ENCODE measurements at places on chromosomes 1 and 21. TPM values are rescaled to one million over a fixed set of nuclear protein-coding genes. Genes with fewer than 3 reads are reported as not detected.
A peak's percentile ranks its signal among the peaks of the same experiment; 100 is the strongest.

The GJB3 gene
- not detected for polyA plus RNA-seq

The TSSK3 gene
- 0.33 TPM for polyA plus RNA-seq

The MIXL1 gene
- polyA plus RNA-seq: 0.21 TPM

The ATP1A4 gene
- polyA plus RNA-seq: not detected

The S100A13 gene
- 310 TPM for polyA plus RNA-seq

The LCE1E gene
- polyA plus RNA-seq: not detected

DNA sequence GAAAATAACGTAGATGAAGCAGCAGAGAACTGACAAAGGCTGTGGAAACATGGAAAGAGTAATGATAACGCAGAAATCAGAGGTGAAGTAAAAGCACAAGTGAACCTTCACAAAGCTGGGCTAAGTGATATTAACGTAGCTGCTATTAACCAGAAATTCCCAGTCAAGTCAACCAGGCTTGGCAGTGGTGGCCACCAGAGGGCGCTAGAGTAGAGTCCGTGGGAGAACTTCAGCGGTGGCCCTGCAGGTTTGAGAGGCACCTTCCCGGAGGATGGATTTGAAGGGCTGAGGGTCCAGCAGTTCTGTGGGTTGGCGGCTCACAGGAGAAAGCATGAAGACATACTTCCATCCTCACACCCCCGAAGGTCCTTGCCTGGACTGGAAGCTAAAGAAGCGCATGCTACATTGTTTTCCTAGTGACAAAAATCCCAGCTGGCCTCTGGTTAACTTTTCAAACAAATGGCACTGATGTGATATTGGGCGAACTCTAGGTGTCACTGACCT, 81.7 kb upstream of the ZNF648 start:
- DNase-seq: peak; percentile 51

DNA sequence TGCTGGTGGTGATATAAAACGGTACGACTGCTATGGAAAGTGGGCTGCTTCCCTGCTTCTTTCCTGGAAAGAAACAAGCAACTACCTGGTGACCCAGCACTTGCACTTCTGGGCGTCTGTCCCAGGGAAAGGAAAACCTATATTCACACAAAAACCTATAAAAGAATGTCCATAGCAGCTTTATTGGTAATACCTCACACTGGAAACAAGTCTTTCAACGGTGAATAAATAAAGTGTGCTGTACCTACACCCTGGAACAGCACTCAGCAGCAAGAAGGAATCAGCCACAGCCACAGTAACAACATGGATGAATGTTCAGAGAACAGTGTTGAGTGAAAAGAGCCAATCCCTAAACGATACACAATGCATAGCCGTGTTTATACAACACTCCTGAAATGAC, 19.9 kb downstream of the SLC19A1 start:
- no peak for DNase-seq

GRCh38 chr21:46036696-46037330, 55.2 kb downstream of the COL6A1 start:
- no peak for DNase-seq

DNA sequence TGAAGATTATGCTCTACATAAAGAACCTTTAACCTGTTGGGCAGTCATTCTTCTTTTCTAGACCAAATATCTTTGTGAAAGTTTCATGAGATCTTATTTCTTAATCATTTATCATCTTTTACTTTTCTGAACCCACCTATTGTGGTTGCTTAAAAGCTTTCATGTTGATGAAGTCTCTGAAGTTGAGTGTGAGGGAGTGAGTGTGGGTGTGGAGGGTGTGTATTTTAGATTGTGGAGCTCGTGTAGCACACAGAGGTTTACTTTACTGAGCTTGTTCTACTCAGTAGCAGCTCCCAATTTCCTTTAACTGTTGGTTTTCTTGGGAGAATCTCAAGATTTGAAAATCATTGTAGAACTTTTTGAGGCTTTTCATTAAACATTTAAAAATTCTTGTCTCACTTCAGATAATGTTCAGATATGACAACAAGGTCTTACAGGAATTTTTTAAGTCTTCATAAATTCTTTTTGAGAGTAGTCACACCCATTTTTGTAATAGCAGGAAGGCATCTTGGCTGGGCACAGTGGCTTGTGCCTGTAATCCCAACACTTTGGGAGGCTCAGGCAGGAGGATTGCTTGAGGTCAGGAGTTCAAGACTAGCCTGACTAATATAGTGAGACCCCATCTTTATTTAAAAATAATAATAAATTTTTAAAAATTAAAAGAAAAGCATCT, 17.0 kb downstream of the SRRM1 start:
- DNase-seq: no peak

- peak; percentile 51 for DNase-seq
Measured at GRCh38 chr1:28208818-28209441, 23.9 kb downstream of the DNAJC8 start.

- no peak for DNase-seq
Measured at GRCh38 chr1:221963742-221964141, 221.9 kb upstream of the DUSP10 start.

DNA sequence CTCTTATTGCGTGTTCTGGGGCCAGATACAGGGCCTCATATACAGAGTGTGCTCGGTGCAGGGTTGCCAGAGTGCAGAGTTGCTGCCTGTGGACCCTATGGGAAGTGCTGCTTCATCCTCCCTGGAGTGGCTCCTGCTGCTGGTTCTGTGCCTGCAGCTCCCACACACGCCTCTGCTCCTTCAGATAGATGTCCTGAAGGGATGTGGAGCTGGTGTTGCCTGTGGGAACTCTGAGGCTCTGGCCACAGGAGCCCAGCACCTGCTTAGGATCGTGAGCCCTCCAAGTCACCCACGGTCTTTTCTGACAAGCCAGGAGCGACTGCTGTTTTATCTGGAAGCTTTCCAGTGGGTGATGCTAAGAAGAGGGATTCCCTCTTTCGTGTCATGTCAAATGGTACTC, 120.5 kb downstream of the CAMTA1 start:
- DNase-seq: no peak

DNA sequence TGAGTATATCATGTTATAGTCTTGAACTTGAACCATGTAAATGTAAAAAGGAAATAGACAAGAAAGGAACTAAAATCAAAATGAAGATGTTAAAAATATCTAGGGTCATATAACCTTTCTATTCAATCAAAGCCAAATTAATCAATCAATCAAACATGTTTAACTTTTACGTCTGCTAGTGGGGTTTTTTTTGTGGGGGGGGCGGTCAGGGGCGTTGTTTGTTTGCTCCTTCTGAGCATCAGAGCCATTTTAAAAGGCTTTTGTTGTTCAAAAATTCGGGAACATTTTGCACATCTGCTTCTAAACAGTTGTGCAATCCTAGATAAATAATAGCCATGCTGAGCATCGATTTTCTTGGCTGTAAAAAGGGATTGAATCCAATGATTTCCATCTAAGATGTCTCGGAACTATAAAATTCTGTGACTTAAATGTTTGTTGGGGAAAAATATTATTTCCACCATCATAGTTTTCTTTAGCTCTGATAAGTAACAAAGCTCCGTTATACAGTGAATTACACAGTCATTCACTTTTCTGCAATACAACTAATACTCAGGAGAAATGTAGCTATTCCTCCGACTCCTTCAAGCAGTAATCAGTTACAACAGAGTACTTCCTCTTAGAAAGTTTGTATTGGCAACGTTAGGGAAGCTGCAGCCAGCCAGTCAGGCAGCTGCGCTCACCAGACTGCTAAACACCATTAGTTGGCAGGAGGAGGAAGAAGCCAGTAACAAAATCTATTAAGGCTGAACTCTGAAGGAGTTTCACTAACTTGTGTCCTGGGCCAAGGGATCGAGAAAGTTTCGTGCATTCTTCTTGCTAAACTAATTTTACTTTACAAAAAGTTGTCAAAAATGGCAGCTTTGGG, 2.2 kb downstream of the SPATA6 start:
- DNase-seq: no peak

- DNase-seq: no peak
Measured at GRCh38 chr21:32537569-32537881, 47.8 kb downstream of the TCP10L start.

GRCh38 chr1:219171192-219171935, 2.3 kb upstream of the LYPLAL1 start:
- no peak for DNase-seq

DNA sequence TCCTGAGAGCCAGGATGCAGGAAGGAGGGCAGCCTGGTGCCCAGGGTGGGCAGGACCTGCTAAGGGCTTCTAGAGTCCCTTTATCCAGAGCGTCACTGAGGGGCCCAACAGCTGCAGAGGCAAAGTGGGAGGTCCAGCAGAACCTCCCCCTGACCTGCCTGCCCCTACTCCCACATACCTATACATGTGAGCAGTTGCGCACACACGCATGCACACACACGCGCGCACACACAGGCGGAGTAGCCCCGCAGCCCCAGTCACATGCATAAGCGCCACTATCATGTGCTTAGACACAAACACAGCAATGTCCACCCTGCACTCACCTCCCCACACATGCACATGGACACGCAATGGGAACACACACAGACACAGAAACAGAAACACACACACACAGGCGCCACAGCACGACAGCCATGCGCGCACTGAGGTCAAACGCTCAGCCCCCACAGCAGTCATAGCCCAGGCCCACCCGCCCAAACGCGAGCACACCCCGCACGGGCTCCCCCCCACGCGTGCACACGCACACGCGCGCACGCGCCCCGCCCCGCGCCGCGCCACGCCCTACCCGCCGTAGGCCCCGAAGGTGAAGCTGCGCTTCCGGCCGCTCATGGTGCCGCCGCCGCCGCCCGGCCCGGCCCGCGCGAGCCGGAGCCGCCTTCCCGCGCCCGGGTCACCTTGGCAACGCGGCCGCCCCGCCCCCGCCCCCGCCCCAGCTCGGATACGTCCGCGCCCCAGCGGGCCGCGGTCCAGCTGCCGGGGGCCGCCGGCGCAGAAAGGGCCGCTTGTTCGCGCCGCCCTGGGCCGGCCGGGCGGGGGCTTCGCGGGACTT, 17.7 kb downstream of the RAP1GAP start:
- DNase-seq: no peak

DNA sequence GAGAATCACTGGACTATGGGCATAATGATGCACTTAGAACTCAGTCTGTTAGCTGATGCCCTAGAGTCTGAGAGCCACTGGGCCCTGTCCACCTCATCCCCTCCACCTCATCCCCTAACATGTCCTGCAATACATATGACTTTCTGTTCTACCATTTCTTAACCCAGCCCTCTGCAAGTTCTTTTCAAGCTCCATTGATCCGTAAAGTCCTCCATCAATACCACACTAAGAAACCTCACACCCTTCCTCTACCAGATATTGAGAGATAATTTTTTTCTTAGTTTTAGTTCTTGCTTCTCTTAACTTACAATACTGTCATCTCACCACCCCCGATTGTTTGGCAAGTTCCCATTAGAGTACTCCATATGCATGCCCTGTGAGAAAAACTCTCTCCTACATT, 22.1 kb downstream of the FCRL4 start:
- DNase-seq: no peak

GRCh38 chr1:185991266-185991665, 257.1 kb downstream of the HMCN1 start:
- DNase-seq: no peak

GRCh38 chr1:9196129-9197040, 38.2 kb upstream of the H6PD start:
- peak; percentile 57 for DNase-seq

DNA sequence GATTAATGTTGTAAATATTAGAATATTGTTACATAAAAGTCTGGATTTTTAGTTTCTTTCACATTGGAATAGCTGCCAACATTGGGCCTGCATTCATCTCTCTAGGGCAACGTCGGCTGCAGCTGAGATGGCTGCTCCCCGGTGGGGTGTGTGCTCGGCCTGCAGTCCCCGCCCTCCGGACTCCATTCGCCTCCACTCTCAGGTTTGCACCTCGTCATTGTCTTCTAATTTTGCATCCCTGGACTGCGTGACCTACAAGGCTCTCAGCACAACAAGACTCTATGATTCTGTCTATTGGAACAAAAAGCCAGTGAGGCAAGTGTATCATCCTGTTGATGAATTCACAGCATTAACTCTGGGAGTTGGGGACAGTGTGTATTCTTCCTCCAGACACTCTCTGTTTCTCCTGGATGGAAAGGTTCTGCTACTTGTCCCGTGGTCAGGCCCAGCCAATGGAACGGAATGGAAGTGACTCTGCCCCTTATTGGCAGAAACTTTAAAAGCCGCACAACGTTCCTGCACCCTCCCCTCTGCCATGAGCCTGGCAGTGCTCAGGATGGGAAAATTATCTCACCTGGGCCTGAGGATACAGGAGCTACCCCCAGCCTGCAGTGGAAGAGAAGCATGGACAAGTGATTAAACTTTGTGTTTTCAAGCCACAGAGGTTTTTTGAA, 105.0 kb upstream of the SAMD11 start:
- no peak for DNase-seq

DNA sequence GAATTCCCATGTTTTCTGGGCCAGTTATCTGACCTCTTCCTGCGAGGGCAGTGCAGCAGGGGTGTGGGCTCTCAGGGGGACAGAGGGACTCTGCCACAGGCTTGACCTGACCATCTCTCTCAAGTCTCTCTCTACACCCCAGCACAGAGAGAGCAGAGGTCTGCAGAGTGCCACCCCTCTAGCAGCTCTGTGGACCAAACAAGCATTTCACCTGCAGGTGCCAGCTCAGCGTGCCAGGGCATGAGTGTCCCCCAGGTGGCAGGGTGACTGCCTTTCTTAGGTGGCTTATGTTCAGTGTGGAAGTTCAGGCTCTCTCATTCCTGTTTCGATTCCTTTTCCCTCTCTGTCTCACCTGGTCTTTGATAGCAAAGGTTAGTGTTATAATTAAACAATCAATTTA, 191.3 kb downstream of the CACNA1E start:
- DNase-seq: no peak

DNA sequence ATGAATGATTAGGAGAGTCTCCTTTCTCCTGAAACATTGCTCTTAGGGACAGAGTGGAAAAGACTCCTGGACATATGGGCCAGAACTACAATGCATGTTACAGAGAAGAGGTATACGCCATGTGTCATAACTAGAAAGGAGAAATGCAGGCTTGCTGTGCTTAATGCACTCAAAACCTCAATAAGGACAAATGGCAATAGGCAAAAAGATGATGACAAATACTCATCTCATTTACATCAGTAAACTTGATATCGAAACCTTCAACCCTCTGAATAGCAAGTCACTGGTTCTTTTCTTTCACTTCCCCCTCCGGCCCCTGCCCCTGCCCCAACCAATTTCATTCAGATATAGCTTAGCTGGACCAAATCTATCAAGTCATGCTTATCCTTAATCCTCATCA, 1.9 kb upstream of the GPR88 start:
- no peak for DNase-seq

DNA sequence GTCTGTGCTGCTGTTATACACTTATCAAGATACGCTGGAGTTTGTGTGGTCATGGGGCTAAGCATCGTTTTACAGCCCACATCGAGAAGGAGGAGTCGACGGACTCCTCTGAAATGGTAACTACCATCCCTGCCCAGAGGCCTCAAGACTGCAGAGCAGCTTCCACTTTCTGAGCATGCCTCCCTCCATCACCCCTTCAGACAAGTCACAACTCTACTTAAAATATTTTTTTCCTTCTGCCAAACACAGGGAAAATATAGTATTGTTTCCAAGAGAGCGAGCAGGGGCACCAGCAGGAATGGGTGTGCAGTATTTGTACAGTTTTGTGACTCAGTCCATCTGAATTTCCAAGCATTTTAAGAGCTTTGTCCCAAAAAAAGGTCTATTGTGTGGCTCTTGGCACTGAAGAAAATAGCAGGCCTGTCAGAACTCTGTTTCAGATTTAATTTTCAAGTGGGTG, 14.1 kb downstream of the EVA1C start:
- DNase-seq: no peak

GRCh38 chr1:88595355-88596002, 88.6 kb upstream of the PKN2 start:
- DNase-seq: peak; percentile 4
